ENCODE measurements at places on chromosomes 16 and 17.
A peak's percentile ranks its signal among the peaks of the same experiment; 100 is the strongest.

DNA sequence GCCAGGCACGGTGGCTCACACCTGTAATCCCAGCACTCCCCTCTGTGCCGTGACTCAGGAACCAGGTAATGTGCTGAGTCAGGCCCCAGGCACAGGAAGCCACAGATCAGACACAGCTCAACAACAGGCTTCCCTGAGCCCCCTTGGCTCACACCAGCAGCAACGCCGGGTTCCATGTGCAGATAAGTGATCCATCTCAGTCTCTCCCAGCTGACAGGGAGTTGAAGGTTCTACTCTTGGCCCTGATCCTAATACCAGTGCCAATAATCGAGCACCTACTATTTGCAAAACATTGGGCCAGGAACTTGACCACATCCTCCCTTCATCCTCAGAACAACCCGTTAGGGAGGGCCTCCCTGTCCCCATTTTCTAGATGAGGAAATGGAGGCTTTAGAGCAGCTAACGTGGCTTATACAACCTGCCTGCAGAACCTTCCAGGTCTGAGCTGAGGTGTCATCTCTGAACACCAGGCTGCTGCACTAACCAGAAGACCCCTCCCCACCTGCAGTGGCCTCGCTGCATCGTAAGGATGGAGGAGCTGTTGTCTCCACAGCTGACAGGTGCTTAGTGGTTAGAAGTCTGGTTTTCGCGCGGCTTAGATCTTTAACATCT lies 64.8 kb upstream of the AMZ2 start:
- DNase-seq = no peak

GRCh38 chr17:20983359-20983637 lies 59.5 kb downstream of the USP22 start:
- no peak for DNase-seq

GRCh38 chr17:49404906-49405305 lies 9.8 kb downstream of the PHB1 start:
- no peak for DNase-seq

DNA sequence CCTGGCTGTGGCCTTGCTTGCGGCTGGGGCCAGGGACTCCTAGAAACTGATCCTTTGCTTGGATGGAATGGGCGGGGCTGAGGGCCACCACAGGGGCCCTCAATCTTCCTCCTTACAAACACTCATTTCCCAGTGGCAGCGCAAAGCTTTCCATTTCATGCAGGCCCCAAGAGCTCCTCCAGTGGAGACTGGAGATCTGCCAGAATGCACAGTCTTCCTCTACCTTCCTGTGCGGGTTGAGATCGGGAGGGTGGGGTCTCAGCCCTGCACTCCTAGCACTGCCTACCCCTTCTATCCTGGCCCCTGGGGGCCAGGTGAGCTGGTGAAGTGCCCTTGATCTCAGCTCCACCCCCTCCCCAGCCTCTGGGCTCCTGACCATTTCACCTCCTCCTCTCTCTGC lies 1.7 kb downstream of the NRN1L start:
- no peak for DNase-seq

DNA sequence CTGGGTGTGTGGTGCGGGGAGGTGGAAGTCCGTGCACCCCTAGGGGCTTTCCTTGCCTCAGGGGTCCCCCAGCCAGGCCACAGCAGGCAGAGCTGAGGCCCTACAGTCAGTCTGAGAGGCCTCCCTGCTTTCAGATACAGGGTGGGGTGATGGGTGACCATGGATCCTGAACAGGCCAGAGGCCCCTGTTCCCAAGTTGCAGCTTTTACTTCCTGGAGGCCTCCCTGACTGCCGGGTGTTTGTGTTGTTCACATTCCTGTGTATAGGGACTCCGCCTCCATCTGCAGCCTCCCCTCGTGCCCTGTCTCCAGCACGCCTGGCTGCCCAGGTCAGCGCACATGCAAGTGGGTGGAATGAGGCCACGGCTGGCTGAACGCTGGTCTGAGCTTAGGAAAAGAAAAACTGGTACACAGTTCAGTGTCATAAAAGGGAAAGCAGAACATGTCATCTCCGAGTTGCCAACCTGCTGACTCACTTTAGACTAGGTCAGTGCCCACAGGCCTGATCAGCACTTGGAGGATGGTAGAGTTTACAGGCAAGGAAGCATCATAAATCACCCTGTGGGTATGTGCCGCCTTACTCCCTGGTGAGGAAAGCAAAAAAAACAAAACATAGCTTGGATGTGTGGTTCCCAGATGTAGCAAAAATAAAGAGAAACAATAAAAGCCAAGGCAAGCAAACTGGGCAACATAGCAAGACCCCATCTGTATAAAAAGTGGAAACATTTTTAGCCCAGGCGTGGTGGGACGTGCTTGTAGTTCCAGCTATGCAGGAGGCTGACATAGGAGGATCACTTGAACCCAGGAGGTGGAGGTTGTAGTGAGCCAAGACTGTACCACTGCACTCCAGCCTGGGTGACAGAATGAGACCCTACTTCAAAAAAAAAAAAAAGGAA lies 6.2 kb upstream of the SLC7A6 start:
- DNase-seq = peak; percentile 67

- DNase-seq = no peak
Measured at GRCh38 chr17:82665891-82666290, 17.6 kb upstream of the WDR45B start.

- DNase-seq = no peak
Measured at GRCh38 chr17:38544175-38544838, 61.4 kb downstream of the SRCIN1 start.

GRCh38 chr16:57513371-57514102 lies 22.8 kb downstream of the CCDC102A start:
- DNase-seq = no peak

- no peak for DNase-seq
Measured at GRCh38 chr17:82235056-82235774, 6.4 kb downstream of the SLC16A3 start.

DNA sequence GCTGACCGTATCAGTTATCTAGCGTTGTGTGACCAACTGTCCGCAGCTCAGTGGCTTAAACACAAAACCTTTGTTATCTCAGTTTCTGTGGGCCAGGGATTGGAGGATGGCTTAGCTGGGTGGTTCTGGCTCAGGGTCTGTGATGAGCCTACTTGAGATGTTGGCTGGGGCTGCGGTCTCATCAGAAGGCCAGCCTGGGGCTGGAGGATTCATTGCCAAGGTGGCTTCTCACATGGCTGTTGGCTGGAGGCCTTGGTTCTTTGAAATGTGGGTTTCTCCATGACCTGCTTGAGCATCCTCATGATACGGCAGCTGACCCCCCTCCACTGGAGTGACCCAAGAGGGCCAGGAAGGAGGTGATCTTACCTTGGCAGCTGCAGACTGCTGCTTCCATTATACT lies 16.7 kb downstream of the GSE1 start:
- DNase-seq = no peak

- DNase-seq = no peak
Measured at GRCh38 chr17:47819475-47819874, 2.1 kb downstream of the OSBPL7 start.

DNA sequence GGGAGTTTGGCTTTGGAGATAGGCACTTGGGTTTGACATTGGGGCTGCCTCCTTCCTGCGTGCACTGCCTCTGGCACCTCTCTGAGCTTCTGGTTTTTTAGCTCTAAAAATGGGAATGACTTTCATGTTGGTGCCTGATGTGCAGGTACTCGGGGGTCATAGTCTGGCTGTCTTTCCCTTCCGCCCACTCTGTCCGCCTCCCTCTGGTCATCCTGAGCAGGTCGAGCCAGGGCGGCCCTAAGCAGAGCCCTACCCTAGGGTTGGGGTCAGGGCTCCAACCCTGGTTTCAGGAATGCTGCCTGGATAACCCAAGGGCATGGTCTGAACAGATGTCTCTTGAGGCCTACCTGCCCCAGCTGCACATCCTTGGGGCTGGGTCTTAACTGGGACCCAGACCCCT lies 64.8 kb downstream of the CMIP start:
- no peak for DNase-seq

- no peak for DNase-seq
Measured at GRCh38 chr16:88584676-88585075, 14.5 kb downstream of the ZC3H18 start.

GRCh38 chr17:27980043-27980442 lies 62.4 kb upstream of the NLK start:
- DNase-seq = no peak

DNA sequence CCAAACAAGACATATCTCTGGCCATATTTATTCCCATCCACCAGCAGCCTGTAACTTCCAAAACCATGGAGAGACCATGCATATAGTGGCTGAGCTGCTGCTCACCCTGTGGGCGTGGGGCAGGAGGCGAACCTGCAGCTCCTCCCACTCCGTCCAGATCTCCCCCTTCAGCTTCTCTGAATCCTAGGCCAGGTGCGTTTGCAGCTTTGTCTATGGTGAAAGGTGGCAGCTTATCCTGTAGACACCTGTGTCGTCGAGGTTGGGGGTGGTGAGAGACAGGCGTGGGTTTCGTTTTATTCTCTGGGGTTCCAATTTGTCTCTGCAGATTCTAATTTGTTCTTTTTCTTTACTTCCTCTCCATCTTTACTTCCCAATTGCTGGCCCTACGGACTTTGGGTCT lies 9.7 kb upstream of the ANKS4B start:
- no peak for DNase-seq

- DNase-seq = peak; percentile 80
Measured at GRCh38 chr17:17849147-17849820, 12.5 kb upstream of the SREBF1 start.

DNA sequence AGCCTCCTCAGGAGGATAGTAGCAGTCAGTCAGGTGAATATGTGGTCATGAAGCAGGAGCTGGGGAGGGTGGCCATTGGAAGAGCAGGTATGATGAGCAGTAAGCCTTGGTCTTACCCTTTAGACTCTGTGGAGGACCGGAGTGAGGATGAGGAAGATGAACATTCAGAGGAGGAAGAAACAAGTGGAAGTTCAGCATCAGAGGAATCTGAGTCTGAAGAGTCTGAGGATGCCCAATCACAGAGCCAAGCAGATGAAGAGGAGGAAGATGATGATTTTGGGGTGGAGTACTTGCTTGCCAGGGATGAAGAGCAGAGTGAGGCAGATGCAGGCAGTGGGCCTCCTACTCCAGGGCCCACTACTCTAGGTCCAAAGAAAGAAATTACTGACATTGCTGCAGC lies 12.7 kb downstream of the SRCAP start:
- DNase-seq = no peak

GRCh38 chr17:67221062-67221998 lies 23.7 kb downstream of the HELZ start:
- DNase-seq = peak; percentile 54

- no peak for DNase-seq
Measured at GRCh38 chr16:22070361-22071330, 21.7 kb upstream of the VWA3A start.

GRCh38 chr17:4436846-4437245 lies 3.1 kb downstream of the SPNS3 start:
- no peak for DNase-seq

DNA sequence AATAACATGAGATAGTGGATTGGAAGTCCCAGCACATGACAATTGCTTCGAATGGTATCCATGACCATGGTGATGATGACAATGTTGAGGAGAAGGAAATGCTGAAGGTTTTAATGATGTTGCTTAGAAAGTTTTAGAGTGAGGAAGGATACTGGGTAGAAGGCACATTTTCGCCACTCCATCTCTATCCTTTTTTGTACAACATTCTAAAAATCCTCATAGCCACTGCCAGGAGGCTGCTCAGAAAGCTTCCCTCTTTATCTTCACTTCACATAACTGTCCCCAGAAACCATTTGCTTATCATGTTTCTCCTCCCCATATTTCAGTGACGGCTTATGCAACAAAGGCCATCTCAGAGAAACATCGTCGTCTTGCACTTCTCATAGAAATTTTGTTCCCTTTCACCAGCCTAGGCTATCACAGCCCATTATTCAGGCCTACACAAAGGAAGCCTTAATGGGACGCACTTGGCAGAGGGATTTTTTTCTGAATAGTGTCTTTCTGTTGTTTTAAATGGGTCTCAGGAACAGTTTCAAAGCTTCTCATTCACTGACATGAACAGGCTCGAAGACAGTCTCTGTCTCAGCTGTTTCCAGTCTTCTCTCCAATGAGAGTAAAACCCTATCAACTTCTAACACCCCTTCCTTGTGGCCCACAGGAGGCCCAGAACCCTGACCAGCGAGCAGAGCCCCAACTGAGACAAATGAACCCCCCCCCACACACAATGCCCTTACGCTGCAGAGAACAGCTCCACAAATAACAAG lies 506.7 kb downstream of the HAPSTR1 start:
- no peak for DNase-seq

GRCh38 chr16:30882429-30883310 lies 11.2 kb downstream of the BCL7C start:
- DNase-seq = no peak

- DNase-seq = no peak
Measured at GRCh38 chr17:76447931-76448652, 4.9 kb downstream of the UBE2O start.

DNA sequence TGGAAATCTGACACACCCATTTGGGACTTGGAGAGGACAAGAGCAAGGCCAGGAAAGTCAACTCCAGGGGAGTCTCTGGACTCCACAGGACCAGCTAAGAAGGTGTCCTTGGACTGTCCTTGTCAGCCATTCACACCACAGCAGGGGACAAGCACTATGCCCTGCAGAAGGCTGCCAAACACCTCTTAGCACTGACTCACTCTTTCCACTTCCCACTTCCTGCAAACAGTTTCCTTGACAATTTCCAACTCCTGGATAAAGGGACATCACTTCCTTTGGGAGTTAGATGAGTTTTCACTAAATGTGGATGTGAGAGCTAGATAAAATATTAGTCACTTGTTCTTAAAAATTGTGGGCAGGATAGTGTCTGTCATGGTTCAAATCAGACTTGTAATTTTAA lies 37.8 kb upstream of the BCAR1 start:
- DNase-seq = peak; percentile 58

GRCh38 chr17:29726715-29727252 lies 104.1 kb upstream of the CORO6 start:
- DNase-seq = no peak

GRCh38 chr17:38369124-38369886 lies 17.7 kb downstream of the SOCS7 start:
- no peak for DNase-seq

DNA sequence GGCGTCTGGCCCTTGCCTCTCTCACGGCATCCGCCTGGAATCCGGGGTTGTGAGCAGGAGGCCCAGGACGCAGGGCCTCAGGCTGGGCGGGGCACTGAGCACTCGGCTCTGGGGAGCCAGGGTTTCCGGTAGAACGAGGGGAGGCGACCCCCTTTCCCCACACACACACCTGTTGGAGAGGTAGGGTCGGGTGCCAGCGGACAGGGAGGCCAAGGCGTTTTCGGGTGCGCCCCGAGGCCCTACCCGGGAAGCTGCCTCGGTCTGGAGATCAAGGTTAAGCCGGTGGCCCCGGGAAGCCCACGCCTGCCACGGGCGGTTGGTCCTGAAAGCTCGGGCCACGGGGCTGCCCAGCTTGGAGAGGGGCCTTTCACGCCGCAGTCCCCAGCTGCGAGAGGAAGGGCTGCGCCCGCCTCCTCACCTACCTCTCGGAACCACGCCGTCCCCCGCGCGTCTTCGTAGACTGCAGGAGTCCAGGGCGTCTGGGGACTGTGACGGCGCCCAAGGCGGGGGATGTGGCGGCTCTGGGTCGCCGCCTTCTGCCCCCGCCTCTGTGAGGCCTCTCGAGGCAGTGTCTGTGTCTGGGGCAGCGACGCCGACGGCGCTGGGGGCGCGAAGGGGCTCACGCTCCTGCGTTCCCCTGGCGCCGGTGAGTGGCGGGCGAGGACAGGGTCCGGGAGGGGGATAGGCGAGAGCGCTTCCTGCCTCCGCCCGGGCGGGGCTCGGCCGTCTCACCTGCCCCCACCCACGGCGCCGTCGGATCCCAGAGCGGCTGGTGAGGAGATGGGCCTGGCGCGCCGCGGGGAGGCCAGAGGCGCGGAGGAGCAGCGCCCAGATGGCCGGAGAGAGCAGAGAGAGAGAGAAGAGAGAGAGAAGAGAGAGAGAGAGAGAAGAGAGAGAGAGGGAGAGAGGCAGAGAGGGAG lies 20.3 kb upstream of the HOXB9 start:
- no peak for DNase-seq

GRCh38 chr16:69610356-69610755 lies 44.6 kb downstream of the NFAT5 start:
- peak; percentile 52 for DNase-seq

All from AG08395 (cell line).